AG08396 (cell line): ENCODE measurements at places on chromosomes 11 and 22.

DNA sequence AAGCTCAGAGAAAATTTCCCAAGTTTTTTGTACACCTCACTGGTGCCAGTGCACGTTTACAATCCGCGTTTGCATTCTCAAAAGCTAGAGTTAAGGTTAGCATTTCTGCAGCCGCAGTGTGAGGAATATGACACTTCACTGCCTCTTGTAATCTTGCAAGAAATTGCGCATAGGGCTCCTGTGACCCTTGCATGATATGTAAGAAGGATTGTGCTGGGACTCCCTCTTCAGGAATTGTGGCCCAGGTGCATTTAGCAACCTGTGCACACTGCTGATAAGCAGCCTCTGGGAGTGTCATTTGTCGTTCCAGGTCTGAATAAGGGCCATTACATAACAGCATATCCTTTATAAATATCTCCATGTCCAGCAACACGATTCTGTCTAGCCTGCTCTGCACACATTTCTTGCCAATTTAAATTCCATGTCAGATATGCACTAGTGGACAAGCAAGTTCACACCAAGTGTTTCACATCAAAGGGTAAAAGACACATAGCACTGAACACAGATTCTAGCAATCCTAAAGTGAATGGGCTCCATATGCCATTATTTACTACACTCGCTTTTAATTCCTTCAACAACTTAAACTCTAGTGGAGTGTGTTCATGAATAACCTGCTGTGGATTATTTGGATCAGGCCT is 69.2 kb upstream of the INCENP start:
- DNase-seq = no peak

- no peak for DNase-seq
Observed at GRCh38 chr11:92685049-92685448, 284.4 kb upstream of the MTNR1B start.

GRCh38 chr11:68661014-68661413 is 23.3 kb upstream of the GAL start:
- no peak for DNase-seq

DNA sequence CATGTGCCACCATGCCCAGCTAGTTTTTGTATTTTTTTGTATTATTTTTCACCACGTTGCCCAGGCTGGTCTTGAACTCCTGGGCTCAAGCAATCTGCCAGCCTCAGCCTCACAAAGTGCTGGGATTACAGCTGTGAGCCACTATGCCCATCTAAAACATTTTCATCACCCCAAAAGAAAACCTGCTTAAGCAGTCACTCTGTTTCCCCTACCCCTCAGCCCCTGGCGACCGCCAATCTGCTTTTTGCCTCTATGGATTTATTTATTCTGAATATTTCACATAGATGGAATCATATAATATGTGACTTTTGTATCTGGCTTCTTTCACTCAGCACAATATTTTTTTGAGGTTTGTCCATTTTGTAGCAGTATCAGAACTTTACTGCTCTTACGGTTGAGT is 18.6 kb upstream of the P2RY2 start:
- DNase-seq = no peak

GRCh38 chr22:44943701-44944324 is 66.0 kb downstream of the PHF21B start:
- no peak for DNase-seq

DNA sequence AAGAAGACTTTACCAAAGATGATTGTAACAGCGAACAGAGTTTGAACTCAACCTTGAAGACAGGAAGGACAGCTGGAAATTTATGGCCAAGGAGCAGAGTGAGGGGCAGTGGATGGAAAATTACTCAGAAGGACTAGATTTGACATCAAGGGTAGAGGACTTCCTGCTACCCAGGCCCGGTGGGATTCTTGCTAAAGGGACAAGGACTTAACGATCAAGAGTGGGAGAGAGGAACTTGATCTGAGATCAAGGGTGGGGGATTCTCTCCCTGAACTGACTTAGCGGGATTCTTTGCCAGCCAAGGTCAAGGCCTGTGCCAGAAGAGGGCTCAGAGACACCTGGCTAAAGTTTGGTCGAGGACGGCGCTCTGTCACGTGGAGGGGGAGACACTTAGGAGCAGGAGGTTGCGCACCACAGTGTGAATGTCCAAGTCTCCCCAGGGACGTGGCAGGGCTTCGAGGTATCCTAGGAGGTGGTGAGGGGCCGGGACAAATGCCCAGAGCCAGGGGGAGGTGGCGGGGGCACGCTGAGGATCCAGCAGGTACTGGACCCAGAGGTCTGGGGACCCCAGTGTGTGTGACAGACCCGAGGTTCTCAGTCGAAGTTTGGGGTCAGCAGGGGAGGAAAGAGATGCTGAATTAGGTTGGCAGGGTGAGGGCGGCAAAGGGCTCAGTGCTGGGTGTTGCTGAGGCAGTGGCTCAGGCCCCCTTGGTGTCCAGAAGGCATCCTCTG is 46.1 kb upstream of the SHISAL1 start:
- DNase-seq = no peak

- no peak for DNase-seq
Observed at GRCh38 chr22:36775586-36775963, 344 bp downstream of the IFT27 start.

DNA sequence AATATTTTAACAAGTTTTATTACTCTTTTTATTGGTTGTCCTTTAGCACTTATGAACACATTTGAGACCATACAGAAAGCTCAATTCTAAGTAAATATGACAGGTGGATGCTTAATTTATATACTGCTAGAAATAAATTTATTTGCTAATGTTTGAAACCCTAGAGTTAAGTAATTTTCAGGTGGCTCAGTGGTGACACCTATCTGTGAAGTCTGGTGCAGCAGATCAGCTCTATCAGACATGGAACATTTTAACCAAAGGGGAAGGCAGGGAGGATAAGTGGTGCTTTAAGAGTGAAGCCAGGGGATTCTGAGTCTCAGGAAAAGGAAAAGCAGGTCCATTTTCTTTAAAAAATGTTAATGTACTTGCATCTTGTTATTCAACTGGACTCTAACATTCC is 175.8 kb downstream of the DSCAML1 start:
- DNase-seq = no peak

DNA sequence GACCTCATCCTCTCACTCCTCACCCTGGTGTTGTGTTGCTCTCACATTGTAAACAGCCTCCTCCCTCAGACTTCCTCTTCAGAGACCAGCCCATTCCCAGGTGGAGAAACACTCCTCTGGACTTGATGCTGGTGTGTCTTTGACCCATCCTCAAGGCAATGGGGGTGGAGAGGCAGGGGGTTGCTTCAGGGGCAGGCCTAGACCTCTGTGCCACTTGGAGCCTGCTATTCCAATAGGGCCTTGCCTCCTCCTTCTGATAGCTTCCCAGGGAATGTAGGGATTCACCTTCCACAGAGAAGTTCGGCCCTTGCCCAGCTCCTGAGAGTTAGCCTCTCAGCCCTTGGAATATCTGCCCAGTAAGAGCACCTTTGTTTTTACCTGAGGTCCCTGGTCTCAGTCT is 606.6 kb upstream of the CADM1 start:
- no peak for DNase-seq

GRCh38 chr22:43343670-43344519 is 723 bp upstream of the SCUBE1 start:
- no peak for DNase-seq

DNA sequence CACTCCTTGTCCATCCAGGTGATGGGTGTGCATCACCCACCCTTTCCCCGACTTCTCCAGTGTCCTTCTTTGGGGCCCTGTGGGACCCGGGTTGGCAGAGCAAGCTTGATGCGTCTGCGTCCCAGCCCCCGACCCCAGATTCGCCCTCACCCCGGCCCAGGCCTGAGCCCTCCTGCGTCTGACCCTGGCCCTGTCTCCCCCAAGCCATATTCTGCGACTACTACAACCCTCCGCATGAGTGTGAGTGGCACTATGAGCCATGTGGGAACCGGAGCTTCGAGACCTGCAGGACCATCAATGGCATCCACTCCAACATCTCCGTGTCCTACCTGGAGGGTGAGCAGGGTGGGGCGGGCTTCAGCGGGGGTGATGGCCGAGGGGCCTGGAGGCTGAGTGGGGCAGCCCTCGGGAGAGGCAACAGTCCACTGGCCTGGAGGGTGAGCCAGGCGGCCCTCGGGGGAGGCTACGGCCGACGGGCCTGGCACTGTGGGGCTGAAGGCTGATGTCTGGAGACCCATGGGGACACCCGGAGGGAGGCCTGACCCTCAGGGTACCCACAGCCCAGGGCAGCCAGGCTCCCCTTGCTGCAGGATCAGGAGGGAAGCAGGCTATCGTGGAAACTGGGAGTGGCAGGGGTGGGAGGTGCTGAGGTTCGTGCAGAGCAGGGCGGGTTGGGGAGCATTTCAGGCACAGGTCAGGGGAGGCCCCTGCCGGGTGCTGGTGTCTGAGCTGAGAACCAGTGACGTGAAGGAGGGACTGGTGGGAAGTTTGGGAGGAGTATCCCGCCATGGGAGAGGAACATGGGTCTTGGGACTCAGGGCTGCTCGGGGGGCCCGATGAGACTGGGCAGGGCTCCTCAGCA is 15.3 kb downstream of the MUC2 start:
- no peak for DNase-seq

GRCh38 chr11:127037001-127037400 is 36.4 kb upstream of the KIRREL3 start:
- DNase-seq = no peak

DNA sequence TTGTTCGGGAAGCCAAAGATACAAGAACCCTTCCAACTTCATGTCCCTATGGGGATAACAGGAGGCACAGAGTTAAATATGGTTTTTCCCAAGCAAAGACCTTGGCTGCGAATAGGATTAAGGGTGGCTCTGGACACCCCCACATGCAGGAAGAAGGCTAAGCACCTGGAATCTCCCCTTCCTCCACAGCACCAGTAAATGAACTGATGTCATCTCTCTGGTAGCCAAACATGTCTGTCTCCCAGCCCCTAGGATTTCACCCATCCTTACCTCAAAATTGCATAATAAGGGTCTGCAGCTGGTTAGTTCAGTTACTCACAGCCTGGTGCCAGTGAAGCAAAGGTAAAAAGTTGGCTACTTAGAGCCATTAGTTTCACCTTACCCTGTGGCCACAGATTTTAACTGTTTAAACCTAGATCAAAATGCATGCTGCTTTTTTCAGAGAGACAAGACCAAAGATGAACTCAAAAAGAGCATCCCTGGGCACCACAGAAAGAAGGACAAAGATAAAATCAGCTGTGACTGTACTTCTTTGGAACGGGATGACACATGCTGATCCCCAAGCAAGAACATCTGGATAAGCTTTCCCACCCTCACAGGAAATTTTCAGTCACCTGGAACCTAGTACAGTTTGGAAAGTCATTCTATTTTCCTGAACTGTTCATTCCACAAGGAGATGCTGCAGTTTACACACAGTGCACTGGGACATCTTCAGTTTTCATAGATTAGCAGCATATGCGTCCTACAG is 77.2 kb upstream of the AKIP1 start:
- no peak for DNase-seq

- DNase-seq = no peak
Observed at GRCh38 chr11:21480240-21480639, 712.6 kb upstream of the ANO5 start.

DNA sequence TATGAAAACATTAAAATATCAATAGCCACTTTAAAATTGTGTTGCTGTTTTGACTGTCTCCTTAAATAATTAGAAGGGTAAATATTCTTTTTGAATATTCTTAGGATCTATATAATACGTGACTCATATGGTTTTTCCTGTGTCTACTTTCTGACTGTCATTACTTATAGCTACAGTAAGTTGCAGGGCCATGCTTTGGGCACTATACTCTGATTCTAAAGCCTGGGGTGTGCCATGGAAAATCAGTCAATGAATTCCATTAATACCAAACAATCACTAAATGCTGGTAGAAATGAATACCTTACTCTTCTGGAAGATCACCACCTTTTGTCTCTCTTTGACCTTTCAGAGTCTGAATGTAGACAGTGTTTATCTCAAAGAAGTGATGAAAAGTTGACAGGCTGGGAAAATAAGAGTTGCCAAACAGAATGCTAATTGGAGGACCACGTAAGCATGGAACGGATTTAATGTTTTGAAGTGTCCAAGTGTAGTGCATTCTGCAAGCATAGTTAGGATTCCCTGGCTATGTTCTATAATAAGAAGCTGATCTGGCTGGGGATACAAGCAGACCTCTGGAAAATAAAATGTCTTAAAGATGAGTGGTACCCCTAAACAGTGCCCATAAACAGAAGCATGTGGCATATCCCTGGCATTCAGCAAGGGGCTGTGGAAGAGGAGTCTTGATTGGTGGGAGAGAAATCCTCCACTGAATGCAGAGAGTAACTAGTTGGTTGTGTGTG is 16.8 kb downstream of the LUZP2 start:
- no peak for DNase-seq

DNA sequence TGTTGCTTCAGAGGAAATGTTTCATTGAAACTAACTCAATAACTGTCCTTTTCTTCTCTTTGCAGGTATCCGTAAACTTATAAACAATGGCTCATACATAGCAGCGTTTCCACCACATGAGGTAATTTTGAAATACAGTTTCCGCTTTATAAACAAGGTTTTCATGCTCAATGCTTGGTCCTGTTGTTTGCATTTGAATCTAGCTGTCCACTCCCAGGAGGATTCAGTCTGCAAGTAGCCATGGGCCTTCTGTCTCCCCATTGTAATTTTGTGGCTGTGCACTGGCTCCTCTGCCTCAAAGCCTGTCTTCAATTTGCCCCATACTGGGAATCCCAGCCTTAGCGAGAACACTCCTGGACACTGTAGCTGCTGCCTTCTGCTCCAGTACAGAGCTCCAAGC is 34.7 kb downstream of the MUC15 start:
- DNase-seq = no peak

- DNase-seq = peak; percentile 95
Observed at GRCh38 chr22:50326956-50327710, at the start of gene DENND6B. DENND6B (minus strand) TSS chr22:50327012; CDS start chr22:50326988, 24 bp downstream.

GRCh38 chr11:43962383-43963278 is 20.2 kb downstream of the C11orf96 start:
- no peak for DNase-seq

GRCh38 chr11:117427356-117427874 is 99.8 kb downstream of the CEP164 start:
- DNase-seq = no peak

DNA sequence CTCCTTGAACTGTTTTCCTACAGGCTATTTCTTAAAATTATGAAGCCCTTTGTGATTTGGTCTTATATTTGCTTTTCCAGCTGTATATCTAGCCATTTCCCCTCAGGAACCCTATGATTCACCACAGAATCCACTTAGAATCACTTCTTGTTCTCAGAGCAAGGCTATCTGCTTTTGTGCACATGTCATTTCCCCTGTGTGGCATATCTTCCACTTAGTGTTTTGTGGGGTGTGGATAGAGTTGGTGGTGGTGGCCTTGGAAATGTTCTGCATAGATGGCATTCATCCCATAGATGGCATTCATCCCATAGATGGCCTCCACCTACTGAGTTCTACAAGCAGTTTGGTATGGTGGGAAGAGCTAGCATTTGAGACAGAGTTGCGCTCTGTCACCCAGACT is 44.7 kb downstream of the SWAP70 start:
- DNase-seq = no peak

- no peak for DNase-seq
Observed at GRCh38 chr22:20159076-20159475, 8.2 kb upstream of the CCDC188 start.

- DNase-seq = no peak
Observed at GRCh38 chr11:111829185-111829968, 42.0 kb downstream of the ALG9 start.
